ENCODE measurements at places on chromosomes 1 and 21.

GRCh38 chr1:44507490-44508396 lies 102.7 kb downstream of the RNF220 start:
- no peak for DNase-seq

DNA sequence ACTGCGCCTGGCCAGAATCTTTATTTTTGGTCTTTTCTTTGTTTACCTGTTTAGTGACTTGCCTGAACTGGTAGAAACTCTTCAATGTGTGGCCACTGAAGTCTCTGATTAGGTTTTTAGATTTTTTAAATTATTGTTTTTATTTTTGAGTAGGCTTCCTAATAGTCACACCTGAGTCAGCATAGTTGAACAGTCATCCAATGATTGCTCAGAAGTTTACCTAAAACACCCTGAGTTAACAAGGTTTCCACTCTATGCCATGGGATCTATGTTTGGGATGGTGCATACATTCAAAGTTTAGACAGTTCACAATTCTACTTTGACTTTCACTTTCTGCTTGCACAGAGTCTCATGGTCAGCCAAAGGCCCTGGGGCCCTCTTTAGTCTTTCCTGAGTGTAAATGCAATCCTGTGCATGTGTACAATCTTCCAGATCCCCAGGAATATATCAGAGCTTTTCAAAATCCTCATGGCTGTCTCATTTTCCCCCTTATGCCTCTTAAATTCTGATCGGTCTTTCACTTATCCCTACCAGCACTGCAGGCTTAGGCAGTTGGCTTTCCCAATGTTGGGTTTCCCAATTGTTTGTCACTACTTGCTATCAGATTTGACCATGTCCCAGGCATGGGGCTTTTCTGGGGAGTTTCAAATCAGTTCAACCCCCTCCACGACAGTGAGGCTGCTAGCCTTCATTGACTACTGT lies 114.4 kb upstream of the RAB3GAP2 start:
- no peak for DNase-seq

- DNase-seq, result no peak
Observed at GRCh38 chr1:115764541-115764940, 4.0 kb downstream of the CASQ2 start.

DNA sequence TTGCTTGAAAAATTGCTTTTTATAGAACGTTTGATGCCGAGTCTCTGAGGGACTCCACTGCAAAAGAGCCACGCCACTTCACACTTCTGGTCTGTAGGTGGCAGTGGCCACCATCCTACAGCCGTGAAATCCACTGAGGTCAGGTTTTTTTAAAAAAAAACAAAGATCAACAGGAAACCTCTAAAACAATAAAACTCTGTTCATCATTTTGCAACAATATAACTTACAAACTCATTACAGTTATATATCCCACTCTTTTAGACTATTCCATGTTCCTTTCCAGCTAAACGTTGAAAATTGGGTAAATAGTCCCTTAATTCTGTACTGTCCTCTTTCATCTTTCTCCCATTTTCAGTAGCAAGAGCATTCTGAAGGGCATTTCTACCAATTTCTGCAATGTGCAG lies 64.6 kb upstream of the FMN2 start:
- DNase-seq, result peak; percentile 26

- DNase-seq, result peak; percentile 74
Observed at GRCh38 chr1:202144402-202145067, at the start of gene ARL8A. Gene ARL8A, minus strand, starts transcription at chr1:202144737. Its CDS starts 165 bp downstream, at chr1:202144572.

DNA sequence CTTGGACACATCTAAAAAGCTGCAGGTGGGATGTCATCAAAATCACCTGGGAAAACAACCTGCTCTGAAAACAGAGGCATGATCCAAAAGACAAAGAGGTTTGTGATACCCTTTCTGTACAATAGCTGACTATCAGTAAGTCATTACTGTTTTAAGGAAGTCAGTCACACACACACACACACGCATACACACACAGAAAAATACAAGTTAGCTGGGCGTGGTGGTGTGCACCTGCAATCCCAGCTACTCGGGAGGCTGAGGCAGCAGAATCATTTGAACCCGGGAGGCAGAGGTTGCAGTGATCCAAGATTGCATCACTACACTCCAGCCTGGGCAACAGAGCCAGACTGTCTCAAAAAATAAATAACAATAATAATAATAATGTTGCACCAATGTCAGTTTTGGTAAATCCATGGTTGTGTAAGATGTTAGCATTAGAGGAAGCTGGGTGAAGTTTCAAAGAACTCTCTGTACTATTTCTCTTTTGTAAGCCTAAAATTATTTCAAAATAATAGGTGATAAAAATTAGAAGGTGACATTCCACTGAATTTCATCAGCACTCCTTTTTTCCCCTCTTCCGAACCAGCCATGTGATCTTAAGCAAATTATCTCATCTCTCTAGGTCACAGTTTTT lies 9.9 kb upstream of the HLCS start:
- no peak for DNase-seq

DNA sequence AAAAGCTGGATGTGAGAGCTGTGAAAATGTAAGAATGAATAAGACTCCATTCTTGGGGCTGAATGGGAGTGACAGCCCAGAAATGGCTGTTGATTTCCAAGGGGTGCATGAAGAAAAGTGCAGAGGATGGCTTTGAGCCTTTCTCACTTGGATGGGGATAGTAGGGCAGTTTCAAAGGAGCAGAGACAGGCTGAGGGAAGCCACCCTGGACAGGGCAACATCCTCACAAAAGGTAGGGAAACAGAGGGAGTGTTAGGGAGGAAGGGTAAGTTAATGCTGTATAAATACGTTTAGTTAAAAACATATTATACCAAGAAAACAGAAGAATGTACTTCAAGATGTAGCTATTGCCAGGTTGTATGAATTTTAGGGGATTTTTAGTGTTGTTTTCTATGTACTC lies 38.1 kb downstream of the GADD45A start:
- no peak for DNase-seq

DNA sequence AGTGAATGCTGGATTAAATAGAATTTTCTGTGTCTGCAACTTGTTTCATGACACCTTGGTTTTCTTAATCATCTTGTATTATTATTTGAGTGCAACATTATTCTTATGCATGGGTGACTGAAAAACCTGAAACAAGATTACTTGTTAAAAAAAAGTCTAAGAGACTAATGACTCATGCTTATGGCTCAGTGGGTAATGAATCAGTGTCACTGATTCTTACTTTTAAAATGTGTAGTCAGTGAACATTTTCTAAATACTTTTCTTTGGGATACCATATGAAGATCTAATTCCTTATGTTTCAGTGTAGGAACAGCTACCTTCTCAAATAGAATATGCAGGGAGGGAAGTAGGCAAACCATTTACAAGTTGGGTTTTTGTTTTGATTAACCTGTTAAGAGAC lies 65.5 kb downstream of the PRKAA2 start:
- DNase-seq, result no peak

DNA sequence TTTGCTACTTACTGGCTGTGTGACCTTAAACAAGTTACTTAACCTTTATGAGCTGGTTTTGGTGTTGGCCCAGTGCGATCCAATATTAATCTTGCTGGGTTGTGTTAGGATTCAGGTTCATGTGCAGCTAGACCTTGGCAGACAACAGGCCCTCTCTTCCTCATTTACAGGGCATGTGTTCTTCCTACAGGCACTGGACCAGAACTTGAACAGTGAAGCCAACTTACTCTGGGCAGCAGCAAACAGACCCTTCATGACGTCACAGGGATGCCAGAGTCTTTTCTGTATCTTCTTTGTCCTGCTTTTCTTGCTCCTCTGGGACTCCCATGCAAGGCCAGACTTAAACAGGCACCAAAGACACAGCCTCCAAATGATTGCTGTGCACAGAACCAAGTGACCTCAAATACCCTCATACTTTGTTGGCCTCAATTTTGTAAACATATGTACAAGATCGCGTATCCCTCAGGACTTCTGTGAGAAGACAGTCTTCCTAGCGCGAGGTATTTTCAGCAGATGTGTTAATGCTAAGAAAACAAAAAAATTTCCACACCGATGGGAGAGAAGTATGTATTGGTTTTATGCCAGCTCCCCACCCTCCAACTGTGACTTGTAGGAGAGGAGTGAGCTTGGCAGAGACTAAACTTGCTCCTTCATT lies 73.7 kb downstream of the URB2 start:
- no peak for DNase-seq

DNA sequence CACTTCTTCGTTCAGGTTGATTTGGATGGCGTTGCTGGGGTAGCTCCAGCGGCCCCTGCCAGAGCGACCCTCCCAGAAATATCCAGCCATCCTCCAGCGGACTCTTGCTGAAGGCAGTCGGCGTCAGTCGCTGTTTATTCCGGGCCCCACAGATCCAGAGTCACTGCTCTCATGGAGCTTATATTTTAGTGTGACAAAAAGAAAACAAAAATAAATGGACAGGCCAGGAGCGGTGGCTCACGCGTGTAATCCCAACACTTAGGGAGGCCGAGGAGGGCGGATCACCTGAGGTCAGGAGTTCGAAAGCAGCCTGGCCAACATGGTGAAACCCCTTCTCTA lies 791 bp upstream of the CFAP298 start:
- no peak for DNase-seq

DNA sequence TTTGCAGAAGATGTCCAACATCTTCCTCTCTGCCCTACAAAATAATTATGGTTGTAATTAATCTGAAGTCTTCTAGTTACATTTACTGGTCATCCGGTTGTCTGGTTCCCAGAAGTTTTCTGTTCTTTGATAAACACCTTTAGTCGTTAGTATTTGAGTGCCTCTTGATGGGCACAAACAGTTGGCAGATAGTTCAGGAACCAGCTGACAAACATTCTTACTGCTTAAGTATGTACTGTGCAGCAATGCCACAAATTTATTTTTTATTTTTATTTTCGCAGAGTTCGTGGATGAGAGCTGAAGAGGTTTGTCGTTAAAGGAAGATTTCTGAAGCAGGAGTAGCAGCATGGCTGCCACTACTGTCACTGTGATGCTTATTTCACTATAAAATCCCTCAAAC lies 84.7 kb downstream of the RABGAP1L start:
- DNase-seq, result no peak

DNA sequence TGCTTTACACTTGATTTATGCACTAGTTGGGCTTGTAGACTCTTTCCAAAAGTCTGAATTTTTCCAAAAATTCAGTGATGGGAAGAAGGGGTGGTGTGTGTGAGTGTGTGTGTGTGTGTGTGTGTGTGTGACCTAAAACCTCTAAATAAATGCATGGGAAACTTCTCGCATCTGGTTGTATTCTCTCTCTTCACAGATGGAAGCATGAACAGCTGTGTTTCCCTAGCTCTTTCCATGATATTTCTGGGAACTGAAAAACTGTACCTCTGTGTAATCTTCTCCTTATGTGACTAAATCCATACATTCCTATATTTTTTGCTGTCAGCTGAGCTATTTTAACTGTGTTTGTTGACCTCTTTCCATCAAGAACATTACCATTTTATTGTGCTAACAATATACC lies 26.2 kb upstream of the CYYR1 start:
- DNase-seq, result no peak

GRCh38 chr1:17346046-17346789 lies 25.8 kb upstream of the PADI6 start:
- DNase-seq, result no peak

DNA sequence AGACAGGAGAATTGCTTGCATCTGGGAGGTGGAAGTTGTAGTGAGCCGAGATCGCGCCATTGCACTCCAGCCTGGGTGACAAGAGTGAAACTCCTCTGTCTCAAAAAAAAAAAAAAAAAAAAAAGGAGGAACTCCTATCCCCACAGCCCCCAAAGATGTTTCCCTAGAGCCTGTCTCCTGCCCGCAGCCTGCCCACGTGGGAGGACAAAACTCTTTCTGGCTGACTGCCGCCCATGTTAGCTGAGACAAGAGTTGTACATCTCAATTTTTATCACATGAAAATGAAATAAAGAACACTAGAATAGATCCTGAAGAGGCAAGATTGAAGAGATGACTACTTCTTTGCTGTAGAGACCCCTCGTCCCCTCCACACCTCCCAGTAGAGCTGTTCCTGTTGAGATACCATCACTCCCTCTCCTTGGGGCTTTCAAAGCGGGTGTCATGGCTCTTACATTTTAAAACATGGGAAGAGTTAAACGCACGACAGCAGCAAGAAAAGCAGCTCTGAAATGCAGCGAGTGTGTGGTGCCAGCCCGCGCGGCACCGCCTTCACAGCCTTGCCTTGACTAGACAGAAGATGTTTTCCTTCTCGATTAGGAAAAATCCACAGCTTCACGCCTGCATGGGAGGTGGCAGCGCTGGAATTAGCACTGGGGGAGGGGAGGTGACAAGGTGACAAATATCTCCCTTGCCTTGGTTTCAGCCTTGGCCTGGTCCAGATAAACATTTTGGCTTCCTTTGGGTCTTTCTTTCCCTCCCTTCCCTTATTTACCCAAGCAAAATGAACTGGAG lies 253.4 kb upstream of the CSF3R start:
- no peak for DNase-seq

GRCh38 chr1:214377485-214377884 lies 96.5 kb downstream of the SMYD2 start:
- DNase-seq, result no peak

DNA sequence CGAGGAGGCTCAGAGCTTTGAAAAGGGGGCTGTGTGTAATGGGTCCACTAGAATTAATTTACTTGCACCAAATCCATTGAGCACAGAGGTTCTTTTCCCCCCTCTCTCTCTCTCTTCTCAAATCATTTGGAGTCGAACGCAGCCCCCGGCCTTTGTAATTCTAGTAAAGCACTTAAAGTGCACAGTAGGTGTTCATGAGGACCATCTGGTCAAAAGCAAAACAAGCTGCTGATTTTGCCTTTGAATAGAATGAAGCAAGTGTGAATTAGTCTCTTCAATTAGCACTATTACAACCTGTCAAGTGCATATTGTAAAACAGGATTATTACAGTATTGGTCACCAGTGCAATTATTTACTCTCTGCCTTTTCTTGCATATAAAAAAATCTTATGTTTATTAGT lies 259.9 kb downstream of the FAF1 start:
- no peak for DNase-seq

- DNase-seq, result peak; percentile 35
Observed at GRCh38 chr1:235074523-235075047, 54.1 kb downstream of the TOMM20 start.

DNA sequence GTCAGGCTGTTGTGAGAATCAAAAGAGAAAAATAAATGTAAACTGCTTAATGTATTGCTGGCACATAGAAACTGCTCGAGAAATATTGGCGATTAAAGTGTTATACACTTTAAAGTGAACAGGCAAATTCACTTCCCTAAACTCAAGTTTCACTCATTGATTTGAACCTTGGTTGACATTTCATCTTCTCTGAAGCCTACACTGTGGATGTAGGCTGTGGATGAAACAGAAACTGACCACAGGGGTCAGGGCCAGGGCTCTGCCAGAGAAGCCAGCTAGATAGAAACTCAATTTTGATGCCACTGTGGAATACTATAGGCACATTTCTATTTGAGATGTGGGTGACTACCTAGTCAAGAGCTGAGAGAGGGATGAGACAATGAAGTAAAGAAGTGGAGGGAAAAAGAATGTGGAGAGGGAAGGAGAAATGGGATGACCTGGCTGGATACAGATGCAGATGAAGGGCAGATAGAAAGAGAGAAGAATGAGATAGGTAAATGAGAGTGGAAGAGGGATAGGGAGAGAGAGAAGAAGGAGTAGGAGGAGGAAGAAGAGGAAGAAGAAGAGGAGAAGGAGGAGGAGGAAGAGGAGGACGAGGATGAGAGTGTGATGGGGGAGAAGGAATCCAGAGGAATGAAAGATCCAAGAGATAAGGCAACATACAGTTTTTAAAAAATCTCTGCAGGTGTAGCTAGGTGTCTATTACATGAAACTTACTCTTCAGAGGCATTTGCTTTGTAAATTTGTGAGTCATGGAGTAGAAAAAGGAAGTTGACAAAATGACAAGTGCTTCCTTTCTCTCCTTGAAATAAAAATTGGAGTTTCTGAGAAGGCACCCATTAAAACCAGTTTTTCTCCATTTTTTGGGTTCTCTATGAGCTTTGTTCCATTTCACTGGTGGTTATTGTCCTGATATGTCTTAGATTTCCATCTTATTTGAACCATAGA lies 17.4 kb upstream of the CD1D start:
- no peak for DNase-seq

GRCh38 chr1:33898406-33898805 lies 34.5 kb downstream of the HMGB4 start:
- DNase-seq, result no peak

Measured in activated CD8-positive, alpha-beta T cell treated with anti-CD3 and anti-CD28 coated beads, Interleukin-2, amount 10 ng/mL, durations not matched to agents 7 days and 5 days (primary cell).